ENCODE measurements at places on chromosomes 16 and 17. TPM values are rescaled to one million over a fixed set of nuclear protein-coding genes. Genes with fewer than 3 reads are reported as not detected.

Gene MPV17L
- 0.72 TPM for total RNA-seq

Gene ZNF423
- under 0.01 TPM for total RNA-seq

Gene BRIP1
- total RNA-seq, result 0.88 TPM

Gene MEOX1
- 6.6 TPM for total RNA-seq

Gene POLR3K
- 3.1 TPM for total RNA-seq

Gene SYT17
- total RNA-seq, result 0.66 TPM

Gene LPO
- total RNA-seq, result 0.22 TPM

Gene PRSS8
- not detected for total RNA-seq

Gene TNFSF13
- total RNA-seq, result 0.72 TPM

Gene PDE6G
- not detected for total RNA-seq

Gene IGF2BP1
- 30.6 TPM for total RNA-seq

Gene USP31
- 9.4 TPM for total RNA-seq

Gene NOD2
- total RNA-seq, result not detected

Gene PMP22
- 17.8 TPM for total RNA-seq

Gene FMNL1
- 15.6 TPM for total RNA-seq

Gene FNDC8
- total RNA-seq, result not detected

Gene LDHD
- total RNA-seq, result 1.5 TPM
